H54 (cell line): ENCODE measurements at places on chromosomes 5 and 9.

GRCh38 chr5:115602591-115603125, 379 bp upstream of the TICAM2 start:
- no peak for DNase-seq

- DNase-seq, result no peak
Measured at GRCh38 chr5:13529300-13529699, 415.2 kb downstream of the DNAH5 start.

DNA sequence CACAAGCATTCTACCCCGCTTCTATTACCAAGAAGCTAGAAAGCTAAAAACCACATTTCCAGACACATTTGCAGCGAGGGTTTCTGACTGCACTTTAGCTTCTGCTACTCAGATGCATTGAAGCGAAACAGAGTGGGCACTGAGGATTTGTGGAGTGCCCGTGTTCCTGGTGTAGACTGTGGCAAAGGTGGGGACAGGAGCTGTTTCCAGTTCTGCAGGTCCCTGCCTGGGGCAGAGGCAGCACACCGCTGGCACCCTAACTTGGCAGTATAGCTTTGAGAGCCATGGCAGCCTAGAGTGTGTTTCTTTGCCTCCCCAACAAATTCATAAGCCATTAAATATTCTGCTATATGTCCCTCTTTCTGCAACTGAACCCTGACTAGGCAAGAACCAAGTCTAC, 108.6 kb upstream of the SPOCK1 start:
- no peak for DNase-seq

DNA sequence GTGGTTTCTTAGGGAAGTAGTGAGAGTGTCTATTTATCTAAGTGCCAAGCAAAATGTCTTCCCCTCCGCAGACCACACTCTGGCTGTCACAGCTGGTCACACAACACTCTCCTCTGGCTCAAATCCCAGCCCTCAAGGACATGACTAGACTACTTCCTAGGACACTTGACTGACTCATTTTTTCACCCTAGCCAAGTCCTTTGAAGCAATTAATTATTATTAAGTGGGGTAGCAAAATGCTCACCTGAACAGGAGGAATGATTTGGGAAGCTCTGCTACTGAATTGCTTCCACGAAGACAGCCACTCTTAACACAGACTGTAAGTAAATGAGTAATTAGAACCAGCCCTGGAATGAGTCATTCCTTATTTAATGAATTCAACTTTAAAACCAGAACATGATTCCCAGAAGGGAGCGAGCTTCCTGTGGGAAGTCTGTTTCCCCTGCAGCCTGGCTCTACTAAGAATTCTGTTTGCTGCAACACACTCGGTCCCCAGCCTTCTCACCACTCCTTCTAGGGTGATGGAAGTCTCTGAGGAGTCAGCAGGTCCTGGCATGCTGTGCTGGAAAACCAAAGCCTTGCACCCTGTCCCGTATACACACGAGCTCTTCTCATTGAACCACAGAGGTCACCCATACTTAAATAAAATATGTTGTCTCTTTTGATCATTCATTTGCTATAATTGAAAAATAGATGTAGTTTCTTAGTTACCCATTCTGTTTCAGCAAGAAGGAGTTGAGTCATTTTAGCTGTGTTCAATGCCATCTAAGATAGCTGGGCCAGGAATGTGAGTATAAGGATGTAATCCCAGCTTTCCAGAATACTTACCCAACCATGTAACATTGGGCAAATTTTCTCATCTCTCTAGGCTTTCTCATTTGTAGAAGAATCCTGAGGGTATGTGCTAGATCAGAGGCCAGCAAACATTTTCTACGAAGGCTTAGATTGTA, 218.6 kb upstream of the RASEF start:
- DNase-seq, result no peak

DNA sequence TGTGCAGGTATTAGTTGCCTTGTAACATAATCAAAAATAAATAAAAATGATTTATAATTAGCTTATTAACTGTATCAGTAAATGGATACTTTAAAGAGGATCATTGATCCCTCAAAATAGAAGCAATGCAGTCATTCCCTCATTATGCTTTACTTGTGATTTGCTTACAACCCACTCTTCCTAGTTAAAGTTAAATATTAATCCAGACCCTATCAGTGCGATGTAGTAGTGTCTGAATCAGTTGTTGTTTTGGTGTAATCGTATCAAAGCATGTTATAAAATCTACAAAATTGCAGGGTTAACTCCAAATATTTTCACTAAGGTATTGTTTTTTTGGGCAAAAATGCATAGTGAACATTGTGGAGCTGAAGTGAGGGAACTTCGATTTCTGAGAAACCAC, 17.6 kb downstream of the TENT4A start:
- DNase-seq, result no peak

DNA sequence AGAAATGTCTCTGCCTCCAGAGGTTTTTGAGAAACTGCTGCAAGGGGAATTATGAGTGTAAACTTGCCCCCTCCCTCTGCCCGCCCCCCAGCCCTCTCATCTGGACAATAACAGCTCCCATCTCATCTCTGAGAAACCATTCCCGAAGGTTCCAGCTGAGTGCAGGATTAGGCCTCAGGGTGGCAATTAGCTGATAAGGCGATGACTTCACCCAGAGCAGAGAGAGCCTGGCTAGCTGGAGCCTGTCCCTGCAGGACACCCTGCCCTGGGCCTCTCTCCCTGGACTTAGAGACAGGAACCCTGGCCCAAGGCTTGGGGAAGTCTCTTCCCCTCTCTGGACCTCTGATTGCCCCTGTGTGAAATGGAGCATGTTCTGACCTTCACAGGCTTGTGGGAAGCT, 45.7 kb upstream of the HAND1 start:
- no peak for DNase-seq

- no peak for DNase-seq
Measured at GRCh38 chr9:107281922-107282667, 984 bp upstream of the RAD23B start.

DNA sequence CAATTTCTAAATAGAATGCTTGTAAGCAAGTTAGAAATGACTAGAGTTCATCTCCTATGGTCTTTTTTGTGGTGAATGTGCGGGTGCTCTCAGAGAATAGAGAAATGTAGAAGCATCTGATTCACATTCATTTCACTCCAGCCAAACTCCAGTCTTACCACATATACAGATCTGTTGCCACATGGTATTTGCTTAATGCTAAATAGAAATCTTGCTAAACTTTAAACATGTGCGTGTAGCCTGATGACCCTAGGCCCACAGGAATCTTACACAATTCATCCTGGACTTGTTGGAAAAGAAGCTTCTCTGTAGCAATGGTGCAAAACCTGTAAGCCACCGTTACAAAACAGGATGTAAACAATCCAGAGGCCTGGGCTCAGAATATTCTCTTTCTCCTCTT, 135.2 kb downstream of the PCSK1 start:
- DNase-seq, result no peak

GRCh38 chr9:124770359-124771020, 621 bp downstream of the NR6A1 start:
- peak; percentile 64 for DNase-seq

DNA sequence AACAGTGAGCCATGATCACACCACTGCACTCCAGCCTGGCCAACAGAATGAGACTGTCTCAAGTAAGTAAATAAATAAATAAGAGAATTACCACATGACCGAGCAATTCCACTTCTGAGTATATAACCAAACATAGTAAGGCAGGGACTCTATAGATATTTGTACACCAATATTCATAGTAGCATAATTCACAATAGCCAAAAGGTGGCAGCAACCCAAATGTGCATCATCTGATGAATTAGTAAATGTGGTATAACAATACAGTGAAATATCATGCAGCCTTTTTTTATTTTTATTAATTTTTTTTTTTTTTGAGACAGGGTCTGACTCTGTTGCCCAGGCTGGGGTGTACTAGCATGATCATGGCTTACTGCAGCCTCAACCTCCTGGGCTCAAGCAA, 33.1 kb downstream of the ALDH7A1 start:
- DNase-seq, result no peak

GRCh38 chr5:146910239-146910638, 31.7 kb upstream of the PPP2R2B start:
- DNase-seq, result no peak
